Right lung (tissue), 10 donors: ENCODE measurements at places on chromosomes 16 and 17. TPM values are rescaled to one million over a fixed set of nuclear protein-coding genes. Genes with fewer than 3 reads are reported as not detected.
A peak's percentile ranks its signal among the peaks of the same experiment; 100 is the strongest.

The SLX4 gene
- 5.6 TPM for polyA plus RNA-seq

The IFI35 gene
- polyA plus RNA-seq = 14.6 TPM

The TPSG1 gene
- polyA plus RNA-seq = 0.60 TPM

DNA sequence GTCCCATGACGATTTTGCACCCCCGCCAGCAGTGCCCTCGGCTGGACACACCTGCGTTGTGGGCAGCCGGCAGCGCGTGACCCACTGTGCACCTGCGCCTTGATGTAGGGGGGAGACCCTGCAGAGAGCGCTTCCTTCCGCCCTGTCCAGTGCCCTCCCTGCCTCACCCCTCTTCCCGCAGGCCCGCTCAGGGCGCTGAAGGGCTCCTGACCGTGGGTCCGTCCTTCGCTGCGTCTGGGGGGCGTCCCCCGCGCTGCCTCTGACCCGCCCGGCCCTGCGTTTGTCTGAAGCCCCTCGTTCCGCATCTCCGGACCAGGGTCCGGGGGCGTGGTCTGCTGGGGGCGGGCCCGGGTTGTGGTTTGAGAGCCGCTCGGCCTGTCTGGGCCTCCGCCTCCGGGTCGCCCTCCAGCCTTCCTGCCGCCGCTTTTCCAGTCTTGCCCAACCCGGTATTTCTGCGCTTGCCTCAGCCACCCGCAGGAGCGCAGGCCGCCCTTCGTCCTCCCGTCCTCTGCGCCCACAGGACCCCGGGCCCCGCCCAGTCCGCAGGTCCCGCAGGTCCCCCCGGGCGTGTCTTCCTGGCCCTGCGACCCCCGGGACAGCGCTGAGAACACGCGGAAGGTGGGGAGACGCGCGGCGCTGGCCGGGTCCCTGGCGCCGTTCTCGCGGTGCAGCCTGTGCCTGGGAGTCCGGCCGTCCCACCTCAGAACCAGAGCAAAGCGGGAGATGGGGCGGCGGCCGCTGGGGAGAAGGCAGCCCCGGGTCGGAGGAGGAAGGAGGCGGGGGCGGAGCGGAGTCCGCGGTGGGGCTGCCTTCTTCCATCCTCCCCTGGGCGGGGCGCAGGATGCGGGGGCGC, 4.0 kb upstream of the IL17C start:
- DNase-seq = no peak

DNA sequence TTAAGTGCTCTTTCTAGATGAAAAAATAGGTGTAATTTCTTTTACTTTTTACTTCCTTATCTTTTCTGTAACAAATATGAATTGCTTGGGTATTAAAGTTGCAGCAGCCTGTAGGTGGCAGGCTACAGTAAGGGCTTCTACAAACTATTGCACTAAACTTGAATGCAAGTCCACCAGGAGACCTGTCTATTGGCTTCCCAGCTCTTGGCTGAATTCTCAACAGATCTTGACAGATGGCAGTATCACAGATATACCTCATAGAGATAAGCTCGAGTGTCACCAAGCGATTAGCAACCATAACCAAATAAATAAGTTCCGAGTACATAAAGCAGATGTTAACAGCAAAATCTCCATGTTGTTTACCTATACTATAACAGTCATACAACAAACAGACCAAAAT, 5.9 kb downstream of the BBS2 start:
- peak; percentile 22 for DNase-seq

- DNase-seq = no peak
These were observed 173.8 kb downstream of the SEC14L1 start for GRCh38 chr17:77314601-77315000.

- no peak for DNase-seq
These were observed 20.4 kb downstream of the ACTG1 start for GRCh38 chr17:81492202-81492601.

DNA sequence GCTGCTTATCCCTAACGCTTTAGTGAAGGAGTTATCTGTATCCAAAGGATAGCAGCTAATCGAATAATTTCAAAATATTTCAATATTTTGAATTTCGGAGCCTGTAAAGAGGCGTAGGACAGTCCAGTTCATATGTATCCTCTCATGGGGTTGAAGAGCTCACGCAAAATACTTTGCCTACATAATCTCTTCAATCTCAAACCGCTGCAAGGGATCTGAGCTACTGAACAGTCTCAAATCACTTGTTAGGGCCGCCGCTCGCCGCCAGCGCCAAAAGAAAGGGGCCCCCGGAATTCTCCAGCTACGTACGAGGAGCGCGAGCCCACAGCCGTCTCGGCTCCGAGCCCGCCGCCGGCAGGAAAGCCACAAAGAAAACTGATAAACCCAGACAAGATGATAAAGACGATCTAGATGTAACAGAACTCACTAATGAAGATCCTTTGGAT, 601 bp upstream of the RFWD3 start:
- DNase-seq = peak; percentile 23

The TMEM186 gene
- polyA plus RNA-seq = 12.7 TPM

The CCL3 gene
- 2.4 TPM for polyA plus RNA-seq

DNA sequence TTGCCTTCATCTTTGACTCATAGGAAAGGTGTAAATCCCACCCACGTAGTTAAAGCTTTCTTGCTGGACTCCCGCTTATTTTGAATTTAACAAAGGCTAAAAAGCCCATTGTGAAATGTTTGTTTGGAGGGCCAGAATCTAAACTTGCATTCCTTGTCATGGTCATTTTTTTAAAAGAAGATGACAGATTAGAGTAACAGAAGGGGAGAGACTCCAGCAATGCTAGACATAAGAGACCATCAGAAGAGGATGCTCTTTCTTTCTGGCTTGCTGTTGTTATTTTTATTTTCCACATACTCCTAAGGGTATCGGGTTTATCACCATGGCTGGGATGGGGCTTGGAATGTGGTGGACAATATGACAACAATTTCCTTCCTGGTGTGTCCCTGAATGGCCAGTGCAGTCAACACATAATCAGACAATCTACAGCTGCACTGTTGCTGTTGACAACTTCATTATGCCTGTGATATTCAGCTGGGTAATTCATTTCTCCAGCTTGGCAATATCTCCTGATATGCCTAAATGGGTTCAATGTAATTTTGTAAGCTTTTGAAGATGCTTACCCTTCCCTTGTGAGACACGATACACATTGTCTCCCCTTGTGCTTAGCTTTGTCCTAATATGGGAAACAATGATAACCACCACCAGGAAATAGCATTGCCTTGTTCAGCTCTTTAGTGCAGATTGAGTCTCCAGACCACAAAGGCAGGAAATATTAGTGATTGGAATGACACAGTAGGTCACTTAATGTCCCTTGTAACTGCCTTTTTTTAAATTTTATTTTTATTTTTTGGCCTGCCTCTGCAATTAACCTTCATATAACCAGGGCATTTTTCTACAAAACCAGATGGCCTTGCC, 164.3 kb downstream of the ANKFN1 start:
- no peak for DNase-seq

- no peak for DNase-seq
These were observed at the start of gene TMC6 for GRCh38 chr17:78128551-78129350. TMC6 (minus strand) TSS chr17:78128755; CDS start chr17:78126832, 1,923 bp downstream.

DNA sequence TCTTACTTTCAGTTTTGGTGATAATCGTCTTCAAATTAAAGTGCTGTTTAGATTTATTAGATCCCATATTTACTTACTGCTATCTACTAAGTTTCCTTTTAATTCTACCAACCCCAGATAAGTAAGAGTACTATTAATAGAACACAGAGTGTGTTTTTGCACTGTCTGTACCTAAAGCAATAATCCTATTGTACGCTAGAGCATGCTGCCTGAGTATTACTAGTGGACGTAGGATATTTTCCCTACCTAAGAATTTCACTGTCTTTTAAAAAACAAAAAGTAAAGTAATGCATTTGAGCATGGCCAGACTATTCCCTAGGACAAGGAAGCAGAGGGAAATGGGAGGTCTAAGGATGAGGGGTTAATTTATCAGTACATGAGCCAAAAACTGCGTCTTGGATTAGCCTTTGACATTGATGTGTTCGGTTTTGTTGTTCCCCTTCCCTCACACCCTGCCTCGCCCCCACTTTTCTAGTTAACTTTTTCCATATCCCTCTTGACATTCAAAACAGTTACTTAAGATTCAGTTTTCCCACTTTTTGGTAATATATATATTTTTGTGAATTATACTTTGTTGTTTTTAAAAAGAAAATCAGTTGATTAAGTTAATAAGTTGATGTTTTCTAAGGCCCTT, 56.8 kb downstream of the HLF start:
- peak; percentile 44 for DNase-seq

DNA sequence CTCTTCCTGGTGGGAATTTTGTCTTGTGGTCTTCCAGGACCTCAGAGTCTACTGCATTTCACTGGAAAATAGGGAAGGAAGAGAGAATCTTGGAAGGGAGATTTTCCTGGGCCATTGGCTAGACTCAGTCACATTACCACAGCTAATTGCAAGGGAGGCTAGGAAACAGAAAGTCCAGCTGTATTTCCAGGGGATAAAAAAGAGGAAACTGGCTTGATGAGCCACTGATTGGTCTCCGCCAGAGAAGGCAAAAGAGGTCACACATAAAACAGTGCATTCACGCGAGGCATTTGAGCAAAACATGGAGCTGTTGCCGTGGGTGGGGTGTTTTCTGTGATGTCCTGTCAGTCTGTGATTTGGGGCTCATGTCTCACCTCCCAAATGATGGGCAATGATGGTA, 345.3 kb downstream of the FOXL1 start:
- no peak for DNase-seq

- no peak for DNase-seq
These were observed 6.1 kb downstream of the NOG start for GRCh38 chr17:56599566-56599965.

DNA sequence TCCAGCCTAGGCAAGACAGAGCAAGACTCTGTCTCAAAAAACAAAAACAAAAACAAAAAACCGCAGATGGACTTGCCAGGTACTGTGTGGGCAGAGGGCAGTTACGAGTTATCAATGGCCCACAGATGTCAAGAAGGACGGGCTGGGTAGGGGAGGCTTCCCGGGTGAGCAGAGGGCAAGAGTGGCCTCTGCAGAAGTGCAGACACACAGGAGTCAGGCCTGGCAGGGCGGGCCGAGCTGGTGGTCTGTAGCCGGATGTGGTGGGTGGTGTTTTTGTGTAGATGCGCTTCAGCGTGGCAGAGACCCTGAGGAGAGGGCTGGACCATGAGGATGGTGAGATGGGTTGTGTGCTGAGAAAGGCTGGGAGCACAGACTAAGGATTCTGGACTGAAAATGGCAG, 44.9 kb upstream of the KDM6B start:
- no peak for DNase-seq

The STX1B gene
- 0.70 TPM for polyA plus RNA-seq

- DNase-seq = no peak
These were observed 1.9 kb downstream of the CREBBP start for GRCh38 chr16:3878610-3879009.

GRCh38 chr17:66988069-66988798, 23.7 kb downstream of the CACNG4 start:
- no peak for DNase-seq

- DNase-seq = peak; percentile 75
These were observed 25.7 kb downstream of the CHD9 start for GRCh38 chr16:53080345-53081031.

DNA sequence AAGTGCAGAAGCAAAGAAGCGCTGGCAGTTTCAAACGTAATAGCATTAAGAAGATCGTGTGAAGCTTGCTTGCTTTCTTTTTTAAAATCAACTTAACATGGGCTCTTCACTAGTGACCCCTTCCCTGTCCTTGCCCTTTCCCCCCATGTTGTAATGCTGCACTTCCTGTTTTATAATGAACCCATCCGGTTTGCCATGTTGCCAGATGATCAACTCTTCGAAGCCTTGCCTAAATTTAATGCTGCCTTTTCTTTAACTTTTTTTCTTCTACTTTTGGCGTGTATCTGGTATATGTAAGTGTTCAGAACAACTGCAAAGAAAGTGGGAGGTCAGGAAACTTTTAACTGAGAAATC, 17.4 kb upstream of the RAB11FIP4 start:
- no peak for DNase-seq

- no peak for DNase-seq
These were observed 4.9 kb downstream of the MYLK3 start for GRCh38 chr16:46743232-46743719.

- DNase-seq = no peak
These were observed 5.3 kb downstream of the DOC2A start for GRCh38 chr16:30005341-30006094.

The SRL gene
- polyA plus RNA-seq = 5.7 TPM

DNA sequence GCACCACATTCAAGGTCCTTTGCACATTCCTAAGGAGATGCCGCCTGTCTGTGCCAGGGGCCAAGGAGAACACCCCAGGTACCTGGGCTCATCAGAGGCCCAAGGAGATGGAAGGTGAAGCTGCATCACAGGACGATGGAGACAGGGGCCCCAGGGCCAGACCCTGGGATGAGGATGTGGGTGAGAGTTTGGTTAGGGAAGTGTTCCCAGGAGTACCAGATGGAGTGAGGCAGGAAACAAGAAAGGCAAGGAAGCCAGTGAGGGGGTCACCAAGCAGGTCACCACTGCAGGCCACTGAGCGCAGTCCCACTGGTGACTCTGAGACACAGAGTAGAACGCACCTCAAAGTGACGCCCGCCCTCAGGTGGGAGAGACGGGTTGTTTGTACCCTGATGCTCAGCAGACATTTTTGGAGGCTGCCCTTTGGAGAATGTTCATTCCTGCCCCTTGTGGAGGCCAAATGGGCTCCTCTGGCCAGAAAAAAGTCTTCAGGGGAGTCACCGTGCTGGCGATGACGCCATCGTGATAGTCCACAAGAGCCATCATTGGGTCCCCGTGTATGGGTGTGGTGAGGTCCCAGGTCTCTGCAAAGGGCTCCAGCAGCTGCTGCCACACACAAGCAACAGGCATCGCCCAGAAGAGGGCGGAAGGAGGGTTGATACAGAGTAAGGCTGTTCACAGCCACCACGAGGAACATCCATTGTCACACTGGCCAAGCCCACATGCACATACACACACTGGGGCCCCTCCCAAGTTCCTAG, 57.5 kb downstream of the BEAN1 start:
- no peak for DNase-seq

DNA sequence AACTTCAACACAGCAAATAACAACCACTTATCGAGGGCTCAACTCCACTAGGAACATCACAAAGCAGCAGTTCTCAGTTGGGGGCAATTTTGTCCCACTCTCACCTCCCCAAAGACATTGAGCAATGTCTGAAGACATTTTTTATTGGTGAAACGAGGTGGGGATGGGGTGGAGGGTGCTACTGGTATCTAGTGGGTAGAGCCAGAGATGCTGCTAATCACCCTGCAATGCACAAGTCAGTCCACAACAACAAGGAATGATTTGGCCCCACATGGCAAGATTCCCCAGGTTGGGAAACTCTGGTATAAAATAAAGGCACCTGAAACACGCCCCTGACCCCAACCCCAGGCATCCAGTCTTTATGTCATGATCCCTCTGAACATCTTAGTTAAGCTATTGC, 33.3 kb downstream of the TLE7 start:
- DNase-seq = no peak

GRCh38 chr17:8371786-8372185, 4.7 kb downstream of the KRABD2 start:
- DNase-seq = no peak

DNA sequence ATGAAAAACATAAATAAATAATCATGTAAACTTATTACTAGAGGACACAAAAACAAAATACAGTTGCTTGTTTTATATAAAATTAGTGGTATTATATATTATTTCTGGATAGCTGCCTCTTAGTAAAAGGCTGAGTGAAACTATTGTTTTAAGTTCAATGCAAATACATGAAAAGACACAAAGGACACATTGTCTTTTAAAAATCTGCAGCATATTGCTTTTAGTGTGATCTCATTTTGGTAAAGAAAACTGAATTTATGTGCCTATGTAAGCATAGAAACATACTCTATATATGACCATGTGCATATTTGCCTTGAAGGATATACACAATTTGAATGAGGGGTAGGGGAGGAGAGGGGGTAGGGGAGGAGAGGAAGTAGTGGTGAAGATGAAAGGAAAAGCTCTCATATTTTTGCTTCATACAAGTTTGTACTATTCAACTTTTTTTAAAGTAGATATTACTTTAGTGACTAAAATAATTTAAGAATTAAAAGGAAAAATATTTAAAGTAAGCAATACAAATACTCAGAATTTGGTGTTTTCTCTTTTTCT, 5.8 kb downstream of the ABCA10 start:
- no peak for DNase-seq
